Stimulated activated CD8-positive, alpha-beta memory T cell treated with anti-CD3 and anti-CD28 coated beads, Interleukin-7, amount 100 ng/mL, for 4 hours (primary cell): ENCODE measurements at places on chromosomes 12 and 14.

DNA sequence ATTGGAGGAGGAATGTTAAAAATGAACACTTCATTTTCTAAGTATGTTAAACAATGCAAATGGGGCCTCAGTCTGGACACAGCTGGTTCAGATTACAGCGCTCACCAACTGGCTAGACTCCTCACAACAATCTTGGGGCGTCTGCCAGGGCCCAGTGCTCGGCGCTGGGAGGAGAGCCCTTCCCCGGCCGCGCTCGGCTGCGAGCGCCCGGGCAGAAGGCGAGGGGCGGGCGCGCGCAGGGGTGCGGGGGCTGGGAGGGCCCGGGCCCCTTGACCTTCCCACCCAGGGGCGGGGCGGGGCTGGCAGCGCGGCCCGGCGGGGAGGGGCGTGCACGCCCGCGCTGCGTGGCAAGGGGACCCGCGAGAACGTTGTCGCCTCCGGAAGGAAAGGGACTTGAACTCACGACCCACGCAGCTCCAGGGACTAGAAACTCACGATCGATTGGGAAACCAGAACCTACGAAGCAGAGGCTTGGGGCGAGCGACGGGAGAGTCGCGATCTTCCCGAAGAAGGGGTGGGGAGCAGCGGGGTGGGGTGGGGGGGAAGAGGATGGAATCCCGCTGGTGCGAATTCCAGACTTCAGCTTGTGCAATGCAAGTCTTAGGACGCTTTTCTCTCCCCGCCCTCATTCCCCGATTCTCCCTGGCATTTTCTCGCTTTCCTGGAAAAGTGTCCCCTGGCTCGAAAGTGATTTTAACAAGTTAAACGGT lies at the start of gene FBLN5:
Gene FBLN5 (minus strand): TSS at position 220 of the 710 bp plus-strand sequence. CDS start 465 bp downstream, outside the sequence.
- no peak for DNase-seq

DNA sequence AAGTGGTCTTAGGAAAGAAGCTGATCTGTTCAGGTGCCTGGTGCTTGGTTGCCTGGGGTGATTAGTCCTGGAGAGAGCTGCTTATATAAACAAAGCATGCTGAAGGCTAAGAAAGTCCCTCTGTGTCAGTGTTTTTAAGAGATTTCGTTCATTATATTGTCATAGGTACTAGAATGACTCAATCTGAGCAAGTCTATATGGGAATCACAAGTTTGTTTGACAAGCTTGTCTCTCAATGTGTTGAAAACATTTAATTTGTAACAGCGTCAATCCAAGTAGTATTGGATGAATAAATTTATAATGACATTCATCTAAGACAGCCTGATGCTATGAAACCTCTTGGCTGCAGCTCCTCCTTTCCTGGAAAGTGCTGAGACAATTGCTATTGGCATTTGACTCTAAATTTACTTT lies 256.3 kb downstream of the TMTC2 start:
- no peak for DNase-seq

DNA sequence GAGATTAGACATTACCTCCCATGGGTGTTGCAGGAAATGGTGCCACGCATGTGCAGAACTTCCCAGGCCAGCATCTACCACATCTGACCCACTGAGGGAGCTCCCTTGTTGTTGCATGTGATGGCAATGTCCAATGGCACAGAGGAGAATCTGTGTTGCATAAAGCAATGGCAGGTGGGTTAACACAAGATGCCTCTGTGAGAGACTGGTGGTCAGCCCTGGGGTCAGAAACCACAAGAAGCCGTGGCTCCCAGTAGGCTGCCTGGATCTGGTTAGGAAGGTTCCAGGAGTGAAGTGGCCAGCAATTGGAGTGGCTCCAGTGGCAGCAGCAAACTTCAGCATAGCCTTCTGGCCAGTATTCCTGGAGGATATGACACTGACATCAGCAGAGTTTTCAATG lies 65.9 kb upstream of the HMGA2 start:
- DNase-seq = no peak

DNA sequence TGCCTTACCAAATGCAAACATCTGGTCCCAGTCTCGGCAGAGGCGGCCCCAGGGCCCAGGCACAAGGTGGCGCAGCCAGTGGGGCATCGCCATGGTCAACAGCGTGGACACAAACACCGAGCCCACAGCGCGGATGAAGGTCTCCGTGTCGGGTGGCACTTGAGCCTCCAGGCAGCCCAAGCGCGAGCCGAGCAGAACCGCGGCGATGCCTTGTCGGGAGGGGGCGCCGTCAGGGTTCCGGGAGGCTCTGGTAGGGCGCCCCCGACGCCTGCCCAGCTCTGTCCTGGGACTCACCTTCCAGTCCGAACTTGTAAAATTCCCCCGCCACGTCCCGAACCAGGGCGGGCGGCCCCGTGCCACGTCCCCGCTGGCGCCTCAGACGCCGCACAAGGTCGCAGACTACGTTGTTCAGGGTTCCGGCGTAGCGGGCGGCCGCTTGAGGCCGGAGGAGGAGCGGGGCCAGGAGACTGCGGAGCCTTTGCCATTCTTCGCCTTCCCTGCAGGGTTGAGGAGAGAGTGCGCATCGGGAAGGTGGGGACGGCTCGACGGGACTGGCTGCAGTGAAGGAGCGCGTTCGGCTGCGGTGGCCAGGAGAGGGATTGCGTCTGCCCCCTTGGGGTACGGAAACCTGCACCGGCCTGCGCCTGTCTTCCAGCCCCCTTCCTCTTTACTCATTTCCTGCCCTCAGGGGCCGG lies 1.7 kb downstream of the CYP27B1 start:
- DNase-seq = no peak

GRCh38 chr12:52073531-52074381 lies 4.0 kb downstream of the ATG101 start:
- DNase-seq = no peak

GRCh38 chr12:129523621-129524020 lies 380.2 kb downstream of the TMEM132D start:
- no peak for DNase-seq

GRCh38 chr14:73851000-73851399 lies 631 bp upstream of the PTGR2 start:
- DNase-seq = no peak

DNA sequence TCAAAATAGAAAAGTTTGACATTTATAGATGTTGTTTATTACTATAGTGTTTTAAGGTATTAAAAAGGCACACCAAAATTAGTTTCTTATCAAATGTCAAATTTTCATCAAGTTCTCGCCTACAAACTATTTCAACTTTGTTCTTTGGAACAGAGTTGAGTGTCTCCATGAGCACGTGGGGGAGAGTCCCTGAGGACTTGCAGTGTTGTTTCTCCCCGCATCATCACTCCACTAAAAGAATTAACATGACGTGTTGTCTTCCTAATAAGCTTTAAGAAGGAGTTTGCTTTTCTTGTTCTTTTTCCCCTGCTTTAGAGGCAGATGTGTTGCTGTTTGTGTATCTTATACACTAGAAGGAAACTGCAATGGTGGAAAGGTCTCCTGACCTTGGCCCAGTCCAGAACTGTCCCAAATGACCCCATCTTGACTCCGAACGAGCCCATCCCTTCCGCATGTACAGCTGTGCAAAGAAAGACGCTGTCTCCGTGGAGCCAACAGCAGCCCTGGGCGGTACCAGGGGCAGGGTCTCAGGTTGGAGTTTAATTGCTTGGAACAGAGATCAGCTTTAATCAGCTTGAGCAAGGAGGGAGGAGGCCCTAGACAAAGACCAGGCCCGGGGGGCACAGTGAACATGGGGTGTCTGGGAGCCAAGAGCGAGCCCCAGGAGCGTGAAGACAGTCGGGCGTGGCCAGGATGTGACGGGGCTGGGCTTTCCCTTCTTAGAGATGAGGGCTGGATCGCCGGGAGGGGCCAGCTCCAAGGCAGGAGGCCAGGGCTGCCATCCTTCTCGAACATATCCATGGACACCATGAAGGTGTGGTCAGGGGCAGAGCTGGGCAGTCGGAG lies 215.4 kb upstream of the RTL1 start:
- DNase-seq = no peak

- no peak for DNase-seq
These were observed 152.4 kb downstream of the SEC23A start for GRCh38 chr14:38950676-38951075.

- DNase-seq = no peak
These were observed 824.5 kb downstream of the AACS start for GRCh38 chr12:125889742-125890141.

DNA sequence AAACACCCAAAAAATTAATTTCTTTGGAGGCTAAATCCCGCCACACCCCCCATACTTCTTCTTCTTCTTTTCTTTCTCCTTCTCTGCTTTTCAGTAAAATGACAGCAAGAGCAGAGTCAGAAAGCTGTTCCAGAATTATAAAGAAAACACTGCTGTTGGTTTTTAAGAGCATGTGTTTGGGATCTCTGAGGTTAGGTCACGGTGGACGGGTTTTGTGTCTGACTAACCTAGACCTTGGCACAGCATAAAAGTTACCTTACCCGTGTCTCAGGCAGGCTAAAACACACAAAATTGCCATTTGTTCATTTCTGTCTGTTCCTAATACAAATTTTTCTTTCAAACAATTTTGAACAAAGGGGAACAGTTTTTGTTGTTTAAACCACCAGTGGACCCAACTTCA lies 540.8 kb downstream of the NRXN3 start:
- DNase-seq = no peak

- no peak for DNase-seq
These were observed 145.7 kb downstream of the CHST11 start for GRCh38 chr12:104602406-104602805.

DNA sequence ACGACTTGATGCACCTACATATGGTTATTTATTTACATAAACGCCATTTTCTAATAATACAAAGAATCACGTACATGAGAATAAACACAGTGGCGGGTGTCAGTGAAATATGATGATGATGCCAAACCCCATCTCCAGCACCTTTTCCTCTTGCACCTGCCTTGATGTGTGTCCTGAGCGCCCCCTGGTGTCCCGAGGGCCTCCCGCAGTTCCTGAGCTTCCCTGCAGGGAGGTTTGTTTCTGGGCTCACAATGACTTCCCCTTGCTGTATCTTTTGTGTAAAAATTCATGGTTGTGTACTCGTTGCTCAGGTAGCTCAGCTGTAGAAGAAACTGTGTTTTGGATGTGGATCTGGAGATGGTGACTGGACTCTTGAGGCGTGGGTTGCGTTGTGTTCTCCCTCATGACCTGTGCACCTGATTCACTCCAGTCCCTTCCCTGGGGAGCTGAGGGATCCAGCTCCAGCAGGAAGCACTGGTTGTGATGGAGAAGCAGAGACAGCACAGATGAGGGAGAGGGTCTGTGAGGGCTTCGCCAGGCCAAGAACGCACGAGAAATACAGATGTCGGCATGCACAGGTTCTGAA lies 1037.8 kb downstream of the TMEM121 start:
- peak; percentile 35 for DNase-seq

GRCh38 chr12:29239336-29239735 lies 90.3 kb downstream of the FAR2 start:
- DNase-seq = no peak

GRCh38 chr12:23281295-23281694 lies 656.3 kb downstream of the ETNK1 start:
- no peak for DNase-seq
